ENCODE measurements at places on chromosomes 7 and 10.

DNA sequence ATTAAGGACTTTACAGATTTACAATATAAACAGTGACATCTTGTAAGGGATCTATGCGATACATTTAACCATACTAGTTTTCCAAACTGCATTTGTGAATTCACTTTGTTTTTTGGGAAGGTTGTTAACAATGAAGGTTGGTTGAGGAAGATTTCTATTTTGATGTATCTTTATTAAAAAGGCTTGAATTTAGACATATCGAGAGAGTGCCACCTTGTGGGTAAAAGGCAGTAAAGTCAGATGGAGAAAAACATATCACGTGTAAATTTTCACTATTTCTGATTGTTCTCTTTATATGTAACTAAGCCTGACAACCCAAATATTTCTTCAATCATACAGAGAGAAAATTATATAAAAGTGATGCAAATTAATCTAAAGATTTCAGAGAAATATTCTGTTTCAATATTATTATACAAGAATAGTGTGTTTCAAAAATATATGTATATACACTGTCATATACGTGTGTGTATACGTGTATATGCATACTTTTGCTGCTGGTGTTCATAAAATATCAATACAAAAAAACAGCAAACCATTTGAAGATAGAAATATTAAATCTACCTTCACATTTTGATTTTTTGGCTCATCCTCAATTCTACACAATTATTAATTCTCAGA lies 988.6 kb downstream of the SORCS1 start:
- no peak for DNase-seq

- DNase-seq: no peak
These were observed 45.5 kb upstream of the ANAPC16 start for GRCh38 chr10:72170263-72170662.

DNA sequence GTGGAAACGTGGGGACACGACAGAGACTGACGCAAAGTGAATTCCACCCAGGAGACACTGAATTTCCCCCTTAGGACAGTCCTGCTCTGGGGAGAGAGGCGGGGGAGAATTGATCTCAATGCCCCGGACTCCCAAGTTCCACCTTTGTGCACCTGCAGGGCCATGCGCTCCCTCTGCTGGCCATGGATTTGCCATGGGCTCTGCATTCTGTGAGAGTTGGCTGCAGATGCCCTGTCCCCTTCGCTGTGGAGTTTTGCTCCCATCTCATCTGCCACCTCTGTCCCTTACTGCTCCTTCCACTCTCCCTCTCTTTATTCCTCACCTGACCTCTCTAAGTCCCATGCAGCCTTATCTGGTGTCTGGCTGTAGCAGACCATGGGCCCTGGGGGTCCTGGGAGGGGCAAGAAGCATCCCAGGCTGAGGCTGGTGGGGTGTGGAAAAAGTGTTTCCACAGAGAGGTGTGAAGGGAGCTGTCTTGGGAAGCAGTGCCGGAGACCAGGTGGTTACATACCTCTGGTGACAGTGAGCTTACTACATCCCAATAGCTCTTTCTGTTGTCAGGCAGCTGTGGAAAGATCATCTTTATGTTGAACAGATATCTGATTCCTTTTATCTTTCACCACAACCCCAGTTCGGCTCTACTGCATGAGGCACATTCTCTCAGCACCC lies 14.3 kb downstream of the GHRHR start:
- DNase-seq: no peak

DNA sequence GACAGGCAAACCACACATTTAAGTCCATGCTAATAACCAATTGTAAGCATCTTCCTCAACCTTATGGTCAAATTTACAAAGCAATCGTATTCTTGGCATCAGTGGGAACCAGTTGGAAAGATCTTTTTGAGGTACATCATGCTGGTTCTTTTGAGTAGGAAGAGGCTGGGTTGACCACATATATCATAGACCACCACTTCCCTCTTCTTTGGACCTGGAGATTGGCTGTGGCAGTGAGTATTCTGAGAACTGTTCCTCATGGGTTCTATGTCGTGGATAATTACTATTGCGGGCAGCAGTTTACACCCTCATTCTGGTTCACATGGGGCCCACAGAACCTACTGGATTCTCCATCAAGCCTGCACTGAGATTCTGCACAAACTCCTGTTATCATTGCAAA lies 35.5 kb upstream of the C1GALT1 start:
- DNase-seq: no peak

- no peak for DNase-seq
These were observed 710.1 kb upstream of the CELF2 start for GRCh38 chr10:10307551-10307950.

DNA sequence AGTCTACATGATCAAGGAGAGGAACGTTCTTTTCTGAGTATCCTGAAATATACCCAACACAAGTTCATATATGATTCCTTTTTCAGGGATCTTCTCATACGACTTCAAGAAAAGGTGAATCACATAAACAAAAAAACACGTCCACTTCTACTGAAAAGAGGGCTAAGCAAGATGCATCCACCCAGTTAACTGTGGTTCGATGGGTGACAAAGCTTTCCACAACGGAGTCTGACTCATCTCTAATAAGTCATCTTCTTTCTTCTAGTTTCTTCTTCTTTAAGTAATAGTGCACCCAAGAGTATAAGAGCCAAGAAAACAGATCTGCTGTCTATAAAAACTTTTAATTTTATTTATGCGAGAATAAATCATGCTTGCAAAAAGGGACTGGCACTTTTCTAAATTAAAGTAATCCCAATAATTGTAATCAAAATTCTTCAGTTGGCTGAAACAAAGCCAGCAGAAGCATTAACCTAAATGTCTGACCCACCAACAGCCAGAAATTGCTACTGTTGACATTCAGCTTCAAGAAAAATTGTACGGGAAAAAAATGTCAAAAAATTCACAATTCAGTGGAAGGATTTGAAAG lies 146.9 kb upstream of the ANK3 start:
- DNase-seq: peak; percentile 22

- no peak for DNase-seq
These were observed 637 bp downstream of the MICU1 start for GRCh38 chr10:72625276-72625607.

GRCh38 chr7:135684136-135684535 lies 21.8 kb downstream of the STMP1 start:
- DNase-seq: no peak

DNA sequence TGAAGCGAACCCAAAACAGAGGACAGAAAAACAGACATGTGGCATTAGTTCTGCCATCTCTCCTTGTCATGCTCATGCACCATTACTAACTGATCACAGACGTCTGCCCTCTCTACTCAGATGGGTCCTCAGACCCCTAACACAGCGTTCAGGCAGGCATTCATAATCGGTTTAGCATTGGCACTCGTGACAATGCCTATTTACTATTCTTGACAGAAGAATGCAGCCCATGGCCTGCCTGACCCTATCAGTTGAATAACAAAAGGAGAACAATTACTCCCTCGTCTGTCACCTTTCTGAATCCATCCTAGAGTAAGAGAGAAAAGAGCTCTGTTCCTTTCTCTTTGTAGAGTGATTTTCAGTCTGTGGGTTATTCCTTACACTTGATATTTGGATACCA lies 194.6 kb upstream of the PHYHIPL start:
- DNase-seq: no peak

DNA sequence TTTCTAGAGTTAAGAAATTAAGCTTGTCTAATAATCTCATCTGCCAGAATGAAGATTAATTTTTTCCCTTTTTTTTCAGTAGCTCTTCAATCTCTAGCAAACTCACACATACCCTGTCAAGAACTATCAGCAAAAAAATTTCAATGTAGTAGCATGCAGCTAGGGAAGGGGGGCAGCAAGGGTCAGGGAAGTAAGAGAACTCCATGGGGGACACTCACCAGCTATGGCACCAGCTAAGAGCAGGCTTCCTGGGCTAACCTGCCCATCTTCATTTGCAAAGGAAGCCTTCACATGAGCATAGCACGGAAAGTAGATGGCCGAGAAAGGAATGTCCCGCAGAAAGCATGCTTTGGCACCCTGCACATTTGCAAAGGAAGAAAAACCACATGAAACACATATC lies 190.4 kb downstream of the SLC25A13 start:
- no peak for DNase-seq

DNA sequence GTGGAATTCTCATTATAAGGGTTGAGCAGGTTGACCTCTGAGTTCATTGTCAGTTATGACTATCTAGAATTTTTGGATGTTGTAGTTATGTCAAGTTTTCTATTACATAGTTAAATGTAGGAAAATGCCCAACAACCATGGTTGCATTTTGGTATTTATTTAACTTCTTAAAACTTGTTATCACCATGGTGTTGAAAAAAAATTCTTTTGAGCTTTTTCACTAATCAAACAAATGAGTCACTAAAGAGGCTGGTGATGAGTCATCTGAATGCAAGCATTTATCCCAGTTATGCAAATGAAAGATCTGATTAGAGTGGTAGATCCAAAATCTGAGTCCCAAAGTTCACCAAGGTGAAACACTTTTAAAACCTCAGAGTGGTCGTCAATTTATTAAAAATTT lies 624.7 kb upstream of the IGFBP3 start:
- no peak for DNase-seq

GRCh38 chr7:150974468-150975391 lies 3.4 kb downstream of the KCNH2 start:
- DNase-seq: peak; percentile 87

GRCh38 chr7:131254211-131254610 lies 73.5 kb upstream of the MKLN1 start:
- no peak for DNase-seq

DNA sequence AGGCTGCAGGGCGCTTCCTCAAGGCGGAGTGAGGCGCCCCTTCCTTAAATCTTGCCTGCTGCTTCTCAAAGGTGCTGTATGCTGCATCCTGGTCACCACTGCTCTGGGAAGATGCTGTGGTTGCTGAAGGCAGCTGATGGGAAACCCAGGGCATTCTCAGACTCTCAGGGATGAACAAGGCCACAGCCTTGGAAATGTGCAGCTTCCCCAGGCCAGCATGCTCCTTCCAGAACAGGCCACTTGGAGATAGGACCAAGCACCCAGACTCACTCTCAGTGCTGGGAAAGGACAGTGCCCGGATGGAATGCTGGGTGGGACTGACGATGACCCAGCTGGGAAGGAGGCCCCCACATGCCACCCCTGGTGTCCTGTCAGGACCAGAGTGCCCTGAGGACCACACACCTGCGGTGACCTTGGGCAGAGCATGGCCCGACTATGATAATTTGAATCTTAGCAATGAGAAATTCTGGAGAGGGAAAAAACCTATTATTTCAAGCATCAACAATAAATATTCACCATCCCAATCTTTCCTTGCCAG lies 235.5 kb downstream of the TNS3 start:
- no peak for DNase-seq

DNA sequence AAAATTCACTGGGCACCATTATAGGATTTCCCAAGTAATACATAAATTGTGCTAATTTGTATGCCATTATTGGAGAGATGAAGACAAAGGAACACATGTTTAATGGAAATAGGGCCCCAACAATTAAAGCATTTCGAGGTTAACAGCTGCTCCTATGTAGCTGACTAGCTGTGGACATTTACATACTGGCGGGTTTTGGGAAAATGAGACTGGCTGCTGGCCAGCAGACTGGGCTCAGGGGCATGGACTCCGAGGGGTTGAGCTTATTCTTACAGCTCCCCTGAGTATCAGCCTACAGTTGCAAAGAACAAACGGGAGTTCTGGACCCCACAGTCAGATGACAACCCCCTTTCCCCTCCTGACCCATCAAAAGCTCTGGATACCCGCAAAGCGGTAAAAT lies 91.9 kb upstream of the MYO3A start:
- DNase-seq: no peak

DNA sequence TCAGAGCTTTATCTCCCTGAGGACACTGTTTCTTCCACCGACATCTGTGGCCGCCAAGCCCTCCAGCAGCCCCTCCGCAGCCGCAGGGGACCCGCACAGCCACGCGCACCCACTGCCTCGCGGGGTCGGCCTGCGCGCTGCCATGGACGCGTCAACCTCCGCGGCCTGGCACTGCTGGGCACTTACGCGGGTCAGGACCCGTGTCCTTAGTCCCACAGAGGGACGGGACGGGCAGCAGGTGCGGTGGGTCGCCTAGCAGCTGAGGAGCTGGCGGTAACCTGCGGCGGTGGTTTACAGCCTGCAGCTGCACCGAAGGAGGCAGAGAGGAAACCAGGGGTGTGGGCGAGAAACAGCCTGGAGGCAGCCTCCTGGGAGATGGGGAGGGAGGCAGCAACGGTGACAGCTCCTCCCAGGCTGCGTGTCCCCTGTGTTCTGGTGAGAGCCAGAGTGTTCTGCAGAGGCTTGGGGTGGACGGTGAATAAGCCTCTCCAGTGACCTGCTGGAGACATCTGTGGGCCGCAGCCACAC lies 61.3 kb downstream of the SEC61G start:
- DNase-seq: no peak

DNA sequence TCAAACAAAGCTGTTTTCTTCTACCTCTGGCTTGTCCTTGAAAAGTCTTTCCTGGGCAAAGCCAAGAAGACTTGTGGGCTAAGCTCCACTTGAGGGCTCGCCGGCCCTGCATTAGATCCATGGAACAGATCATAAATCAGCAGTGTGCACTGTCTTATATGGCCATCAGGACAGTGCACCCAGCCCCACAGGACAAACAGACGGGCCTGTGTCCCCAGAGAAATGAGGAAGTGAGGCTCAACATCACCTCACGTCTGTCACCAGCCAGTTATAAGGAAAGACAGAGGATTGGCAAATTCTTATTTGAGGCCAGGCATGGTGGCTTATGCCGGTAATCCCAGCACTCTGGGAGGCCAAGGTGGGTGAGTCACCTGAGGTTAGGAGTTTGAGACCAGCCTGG lies 12.3 kb upstream of the IFT22 start:
- DNase-seq: no peak

GRCh38 chr10:80356563-80356988 lies at the start of the genes DYDC1 and DYDC2:
Gene DYDC1 (minus strand): TSS chr10:80356755. CDS start chr10:80352601, 4,154 bp downstream.
Gene DYDC2 (plus strand): TSS chr10:80356781. CDS start chr10:80362444, 5,663 bp downstream.
- DNase-seq: peak; percentile 19

DNA sequence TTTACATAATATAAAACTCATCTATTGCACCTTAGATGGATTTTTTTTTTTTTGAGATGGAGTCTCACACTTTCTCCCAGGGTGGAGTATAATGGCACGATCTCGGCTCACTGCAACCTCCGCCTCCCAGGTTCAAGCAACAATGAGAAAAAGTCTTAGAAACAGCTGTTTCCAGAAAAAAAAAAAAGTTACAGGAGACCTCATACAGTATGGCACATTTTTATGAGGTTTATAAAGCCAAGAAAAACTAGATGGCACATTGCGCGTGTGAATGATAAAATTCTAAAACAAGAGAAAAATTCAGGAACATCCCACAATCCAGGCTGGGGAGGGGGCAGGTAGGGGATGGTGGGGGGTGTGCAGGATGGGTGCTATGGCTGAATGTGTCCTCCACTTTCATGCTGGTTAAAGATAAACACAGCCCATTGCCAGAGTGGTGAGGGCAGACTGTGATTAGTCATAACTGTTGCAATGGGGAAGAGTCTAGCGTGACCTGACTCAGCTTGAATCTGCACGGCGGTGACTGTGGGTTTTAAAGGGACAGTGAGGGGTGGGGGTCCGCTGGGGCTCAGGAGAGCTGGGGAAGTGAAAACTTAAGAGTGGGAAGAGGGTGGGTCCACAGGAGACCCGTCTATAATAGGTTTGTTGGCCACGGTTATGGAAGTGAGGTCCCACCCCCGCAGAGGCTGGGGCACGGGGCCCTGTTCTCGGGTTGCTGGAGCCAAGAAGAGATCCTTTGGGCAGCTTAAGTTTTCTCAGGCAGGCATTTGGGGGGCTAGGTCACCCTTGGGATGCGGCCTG lies 11.9 kb upstream of the LRRC27 start:
- no peak for DNase-seq
